ENCODE measurements at places on chromosomes 4 and X. TPM values are rescaled to one million over a fixed set of nuclear protein-coding genes. Genes with fewer than 3 reads are reported as not detected.

The DYNLT3 gene
- total RNA-seq, result 30.7 TPM

- no peaks in the 10 kb centered on the region for H3K27me3 ChIP-seq
- no peak overlapping the region for H3K27ac ChIP-seq
- H3K4me3 ChIP-seq, result no peak overlapping the region
Measured at GRCh38 chr4:153523164-153523796, 57.1 kb downstream of the TMEM131L start.

DNA sequence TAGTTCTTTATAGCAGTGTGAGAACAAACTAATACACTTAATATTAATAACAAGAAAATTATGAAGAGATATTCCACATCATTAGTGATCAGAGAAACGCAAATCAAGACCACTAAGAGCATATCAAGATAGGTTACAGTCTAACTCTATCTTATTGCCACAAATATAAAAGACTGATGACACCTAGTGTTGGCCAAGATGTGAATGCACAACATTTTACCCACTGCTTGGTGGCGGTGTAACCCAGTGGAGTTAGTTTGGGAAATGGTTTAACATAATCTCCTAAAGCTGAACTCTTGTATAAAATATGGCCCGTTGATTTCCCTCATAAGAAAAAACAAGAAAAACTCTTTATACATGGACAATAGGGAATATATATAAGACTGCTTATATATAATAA lies 92.4 kb downstream of the SLITRK2 start:
- no peak for DNase-seq
- no peaks in the 10 kb centered on the region for H3K4me1 ChIP-seq
- H3K36me3 ChIP-seq, result no peaks in the 10 kb centered on the region
- H3K27me3 ChIP-seq, result no peaks in the 10 kb centered on the region

DNA sequence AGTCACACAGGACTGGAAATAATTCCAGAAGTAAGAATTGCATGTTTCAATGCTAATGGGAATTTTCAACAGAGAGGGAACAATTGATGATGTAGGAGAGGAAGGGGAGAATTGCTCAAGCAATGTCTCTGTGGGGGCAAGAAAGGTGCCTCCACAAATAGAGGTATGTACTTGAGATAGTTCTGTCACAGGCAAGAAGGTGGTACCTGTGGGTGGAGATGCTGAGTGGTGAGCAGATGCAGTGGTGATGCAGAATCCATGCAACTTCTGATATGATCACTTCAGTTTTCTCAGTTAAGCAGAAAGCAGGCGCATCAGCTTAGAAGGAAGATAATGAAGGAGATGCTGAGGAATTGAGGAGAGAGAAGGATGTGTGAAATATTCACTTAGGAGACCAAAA lies 55.1 kb upstream of the SEC24B start:
- no peaks in the 10 kb centered on the region for H3K36me3 ChIP-seq
- H3K4me3 ChIP-seq, result no peak overlapping the region
- no peak overlapping the region for H3K27ac ChIP-seq

The RHOXF1 gene
- total RNA-seq, result 0.79 TPM

GRCh38 chr4:102404431-102404969 lies 59.2 kb upstream of the SLC39A8 start:
- H3K4me1 ChIP-seq, result no peaks in the 10 kb centered on the region
- no peak overlapping the region for H3K4me3 ChIP-seq
- H3K36me3 ChIP-seq, result no peaks in the 10 kb centered on the region
- no peaks in the 10 kb centered on the region for H3K27me3 ChIP-seq
- no peak for DNase-seq

GRCh38 chr4:15936495-15936894 lies 2.0 kb downstream of the FGFBP1 start:
- no peaks in the 10 kb centered on the region for H3K27me3 ChIP-seq
- no peak for DNase-seq
- no peak overlapping the region for H3K4me3 ChIP-seq

DNA sequence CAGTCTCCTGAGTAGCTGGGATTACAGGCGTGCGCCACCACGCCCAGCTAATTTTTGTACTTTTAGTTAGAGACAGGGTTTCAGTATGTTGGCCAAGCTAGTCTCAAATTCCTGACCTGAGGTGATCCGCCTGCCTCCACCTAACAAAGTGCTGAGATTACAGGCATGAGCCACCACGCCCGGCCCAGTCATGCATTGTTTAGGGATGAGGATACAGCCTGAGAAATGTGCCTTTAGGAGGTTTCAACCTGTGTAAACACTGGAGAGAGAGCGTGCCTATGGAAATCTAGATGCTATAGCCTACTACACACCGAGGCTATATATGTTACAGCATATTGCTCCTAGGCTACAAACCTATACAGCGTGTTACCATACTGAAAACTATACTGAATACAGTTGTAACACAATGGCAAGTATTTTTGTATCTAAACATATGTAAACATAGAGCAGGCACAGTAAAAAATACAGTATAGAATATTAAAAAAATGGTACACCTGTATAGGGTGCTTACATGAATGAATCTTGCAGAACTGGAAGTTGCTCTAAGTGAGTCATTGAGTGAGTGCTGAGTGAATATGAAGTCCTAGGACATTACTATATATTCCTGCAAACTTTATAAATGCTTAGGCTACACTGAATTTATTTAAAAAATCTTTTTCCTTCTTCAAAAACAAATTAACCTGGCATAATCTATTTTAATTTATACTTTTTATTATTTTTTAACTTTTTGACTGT lies 588.2 kb upstream of the ADGRL3 start:
- no peak for DNase-seq
- no peak overlapping the region for H3K27ac ChIP-seq
- no peaks in the 10 kb centered on the region for H3K4me1 ChIP-seq
- H3K36me3 ChIP-seq, result no peaks in the 10 kb centered on the region
- no peak overlapping the region for H3K4me3 ChIP-seq

DNA sequence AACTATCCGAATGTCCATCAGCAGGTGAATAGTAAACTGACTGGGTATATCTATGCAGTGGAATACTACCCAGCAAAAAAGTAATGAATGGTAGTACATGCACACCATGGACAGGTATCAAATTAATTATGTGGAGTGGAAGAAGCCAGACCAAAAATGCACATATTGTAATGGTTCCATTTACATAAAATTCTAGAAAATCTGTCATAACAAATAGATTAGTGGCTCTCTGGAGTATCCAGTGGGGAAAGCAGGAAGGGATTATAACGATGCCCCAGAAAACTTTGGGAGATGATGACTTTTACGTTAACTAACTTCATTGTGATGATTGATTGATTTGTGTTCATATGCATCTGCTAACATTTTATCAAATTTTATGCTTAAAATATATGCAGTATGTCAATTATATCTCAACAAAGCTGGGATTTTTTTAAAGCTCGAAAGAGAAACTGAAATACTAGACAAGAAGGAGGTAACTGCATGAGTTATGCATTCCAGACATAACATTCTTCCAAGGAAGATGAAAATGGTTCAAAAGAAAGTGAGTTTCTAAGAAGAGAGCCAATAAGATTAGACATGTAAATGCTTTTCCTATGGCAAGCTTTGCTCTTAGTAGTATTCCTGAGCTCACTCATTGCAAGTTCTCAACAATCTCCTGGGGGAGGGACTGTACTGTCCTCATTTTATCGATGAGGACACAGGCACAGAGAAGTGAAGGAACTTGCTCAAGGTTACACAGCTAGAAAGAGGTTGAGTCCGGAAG lies 58.6 kb upstream of the MSX1 start:
- no peaks in the 10 kb centered on the region for H3K36me3 ChIP-seq
- H3K27ac ChIP-seq, result no peak overlapping the region
- no peak for DNase-seq

The PNCK gene
- 1.5 TPM for total RNA-seq

GRCh38 chrX:3963980-3964379 lies 250.5 kb upstream of the PRKX start:
- no peaks in the 10 kb centered on the region for H3K4me1 ChIP-seq
- DNase-seq, result no peak
- no peak overlapping the region for H3K27ac ChIP-seq
- no peak overlapping the region for H3K4me3 ChIP-seq
- no peaks in the 10 kb centered on the region for H3K36me3 ChIP-seq

Data from kidney (tissue), 22 donors.